ENCODE measurements at places on chromosomes 4 and X. TPM values are rescaled to one million over a fixed set of nuclear protein-coding genes. Genes with fewer than 3 reads are reported as not detected.

Gene DIPK2B
- total RNA-seq, result 12.7 TPM

- no peak for DNase-seq
These were observed 29.5 kb downstream of the TFDP3 start for GRCh38 chrX:133188631-133189030.

- DNase-seq, result no peak
These were observed 36.9 kb downstream of the GPR174 start for GRCh38 chrX:79181401-79181800.

Gene GLUD2
- 1.8 TPM for total RNA-seq

DNA sequence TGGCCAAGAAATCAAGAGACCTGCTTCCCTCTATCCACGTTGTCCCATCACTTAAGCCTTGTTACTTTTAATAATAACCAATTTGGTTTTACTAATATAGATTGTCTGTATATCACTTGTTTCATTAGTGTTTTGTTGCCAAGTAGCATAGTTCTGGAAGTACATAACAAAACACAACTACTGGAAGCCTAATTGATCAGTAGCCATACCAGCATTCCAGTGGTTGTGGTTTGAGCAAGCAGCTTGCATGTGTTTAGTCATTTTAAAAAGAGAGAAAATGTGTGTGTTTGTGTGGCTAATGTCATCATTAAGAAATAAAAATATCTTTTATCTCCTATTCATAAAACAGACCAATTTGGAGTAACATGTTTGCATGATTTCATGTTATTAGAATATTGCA, 70.8 kb downstream of the PTPN13 start:
- DNase-seq, result no peak

Gene TLR3
- total RNA-seq, result 6.9 TPM

- DNase-seq, result no peak
These were observed 55.5 kb downstream of the BMP3 start for GRCh38 chr4:81085979-81086378.

- no peak for DNase-seq
These were observed at the start of gene SLC7A11 for GRCh38 chr4:138242076-138242833. Gene SLC7A11 (minus strand): TSS chr4:138242349. CDS start chr4:138242069, 280 bp downstream.

- DNase-seq, result no peak
These were observed 9.0 kb downstream of the RNF150 start for GRCh38 chr4:141124224-141124623.

GRCh38 chr4:142697320-142697719, 148.8 kb downstream of the INPP4B start:
- DNase-seq, result no peak

DNA sequence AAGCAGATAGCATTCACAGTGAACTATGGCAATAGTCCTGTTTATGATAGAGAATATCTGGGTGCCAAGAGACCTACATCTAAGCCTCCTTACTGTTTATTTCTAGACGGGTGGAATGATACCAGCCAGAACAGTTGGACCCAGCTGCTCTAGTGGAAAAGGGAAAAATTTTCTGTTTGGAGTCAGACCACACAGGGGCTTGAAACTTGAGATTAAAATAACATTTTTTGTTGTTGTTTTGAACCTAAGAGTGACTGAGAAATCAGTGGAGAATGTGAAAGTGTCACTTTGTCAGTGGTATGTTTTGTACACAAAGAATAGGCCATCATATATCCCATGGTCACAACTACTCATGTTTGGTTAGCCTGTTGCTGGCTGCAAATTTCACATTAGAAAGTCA, 105.7 kb downstream of the AGTR2 start:
- DNase-seq, result no peak

GRCh38 chr4:174214101-174214878, 69.2 kb downstream of the FBXO8 start:
- no peak for DNase-seq

- no peak for DNase-seq
These were observed 1005.5 kb upstream of the INTU start for GRCh38 chr4:126627255-126627654.

Gene SHOX
- not detected for total RNA-seq

DNA sequence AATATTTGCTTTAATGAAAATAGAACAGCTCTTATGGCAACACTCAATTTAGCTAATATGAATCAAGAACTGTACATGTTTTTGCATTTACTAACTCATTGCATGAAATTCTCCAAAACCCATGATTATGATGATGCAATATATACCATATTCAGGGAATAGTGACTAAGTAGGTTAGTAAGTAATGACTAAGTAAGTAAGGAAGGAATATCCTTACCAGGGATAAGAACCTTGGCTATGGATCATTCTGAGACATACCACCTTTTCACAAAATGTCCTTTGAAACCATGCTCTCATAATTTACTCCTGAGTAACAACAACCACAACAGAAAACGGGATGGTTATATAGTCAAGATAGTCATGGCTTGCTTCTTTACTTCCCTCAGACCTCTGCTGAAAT, 1513.0 kb downstream of the STIM2 start:
- no peak for DNase-seq

- no peak for DNase-seq
These were observed 1081.8 kb upstream of the GRID2 start for GRCh38 chr4:91222014-91222413.
